ENCODE measurements at places on chromosomes 13 and 19.

GRCh38 chr13:50990065-50990817 is 80.7 kb downstream of the RNASEH2B start:
- DNase-seq = no peak

DNA sequence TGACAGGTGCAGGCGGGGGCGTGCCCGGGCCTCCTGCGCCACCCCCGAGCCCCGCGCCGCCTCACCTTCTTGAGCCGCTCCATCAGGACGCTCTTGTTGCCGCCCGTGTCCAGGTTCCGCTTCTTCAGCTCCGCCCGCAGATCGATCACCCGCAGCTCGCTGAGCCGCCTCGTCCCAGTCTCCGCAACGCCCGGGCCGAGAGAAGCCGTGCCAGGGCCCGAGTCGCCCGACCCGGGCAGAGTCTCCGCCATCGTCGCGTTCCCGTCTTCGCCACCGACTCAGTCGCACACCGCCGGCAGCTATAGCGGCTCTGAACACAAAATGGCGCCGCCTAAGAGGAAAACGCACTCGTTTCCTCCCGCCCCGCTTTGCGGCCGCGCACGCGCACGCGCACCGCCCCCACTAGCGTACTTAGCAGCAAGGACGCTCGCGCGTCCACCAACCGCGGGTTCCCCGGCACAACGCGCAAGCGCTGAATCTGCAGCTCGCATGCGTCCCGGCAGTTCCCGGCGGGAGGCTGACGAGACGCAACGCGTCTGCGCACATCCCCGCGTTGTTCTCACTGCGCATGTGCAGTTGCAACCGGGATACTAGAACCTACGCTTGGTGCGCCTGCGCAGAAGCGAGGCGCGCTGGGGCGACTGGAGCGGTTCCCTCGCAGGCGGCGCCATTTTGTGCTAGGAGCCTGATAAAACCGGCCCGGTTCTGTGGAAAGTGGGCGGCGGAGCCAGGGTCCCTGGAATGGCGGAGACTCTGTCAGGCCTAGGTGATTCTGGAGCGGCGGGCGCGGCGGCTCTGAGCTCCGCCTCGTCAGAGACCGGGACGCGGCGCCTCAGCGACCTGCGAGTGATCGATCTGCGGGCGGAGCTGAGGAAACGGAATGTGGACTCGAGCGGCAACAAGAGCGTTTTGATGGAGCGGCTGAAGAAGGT is at the start of the genes SAFB and SAFB2:
TSS of gene SAFB (plus strand) at position 619 of the 932 bp plus-strand sequence. CDS start at position 742, 123 bp downstream.
TSS of gene SAFB2 (minus strand) at position 312 of the 932 bp plus-strand sequence. CDS start at position 251, 61 bp downstream.
- peak; percentile 98 for DNase-seq

DNA sequence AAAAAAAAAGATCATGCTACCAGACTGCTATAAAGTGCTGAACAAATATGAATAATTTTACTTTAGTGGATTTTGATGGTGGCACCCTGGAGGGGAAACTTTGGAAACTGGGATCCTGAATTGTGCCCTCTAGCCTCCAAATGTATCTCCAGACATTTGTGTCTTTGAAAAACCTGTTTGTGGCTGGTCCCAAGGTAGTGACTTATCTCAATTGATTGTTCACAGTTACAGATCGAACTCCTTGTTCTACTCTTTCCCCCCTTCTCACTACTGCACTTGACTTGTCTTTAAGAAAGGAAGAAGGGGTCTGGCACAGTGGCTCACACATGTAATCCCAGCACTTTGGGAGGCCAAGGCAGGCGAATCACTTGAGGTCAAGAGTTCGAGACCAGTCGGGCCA is 10.5 kb downstream of the RGL3 start:
- no peak for DNase-seq

DNA sequence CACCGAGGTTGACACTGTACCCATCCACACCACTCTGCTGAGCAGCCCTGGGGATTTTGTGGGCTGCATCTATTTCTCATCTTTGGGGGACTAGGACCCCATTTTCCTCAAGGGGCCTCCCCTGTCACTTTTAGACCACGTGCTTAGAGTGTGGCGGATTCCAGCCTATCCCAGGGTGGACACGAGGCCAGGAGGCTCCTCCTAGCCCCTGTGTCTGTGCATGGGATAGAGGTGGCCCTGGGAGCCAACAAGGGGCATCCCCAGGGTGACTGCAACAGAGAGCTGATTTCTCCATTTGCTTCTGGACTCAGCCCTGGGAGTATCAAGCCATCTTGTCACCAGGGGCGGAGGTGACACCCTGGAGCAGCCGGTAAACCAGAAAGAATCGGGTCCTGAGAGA is 24.2 kb downstream of the CPAMD8 start:
- DNase-seq = no peak

Data from NCI-H2171 (cell line).